Left cardiac atrium (tissue), 4 donors: ENCODE measurements at places on chromosomes 7 and 10.

DNA sequence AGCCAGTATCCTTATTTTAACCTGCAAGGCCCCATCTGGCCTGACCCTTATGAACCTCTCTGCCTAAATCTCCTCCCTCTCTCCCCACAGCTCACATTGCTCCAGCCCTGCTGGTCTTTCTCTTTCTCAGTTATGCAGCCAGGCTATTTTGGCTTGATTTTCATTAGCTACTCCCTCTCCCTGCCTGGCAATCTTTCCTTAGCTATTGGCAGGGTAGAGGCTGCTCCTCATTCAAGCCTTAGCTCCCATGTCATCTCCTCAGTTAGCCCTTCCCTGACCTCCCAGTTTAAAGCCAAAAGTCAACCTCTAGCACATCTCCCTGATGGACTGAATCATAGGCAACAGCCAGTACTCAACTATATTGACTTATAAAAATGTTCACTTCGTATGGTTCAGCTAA is 214.4 kb upstream of the CELF2 start:
- peak; percentile 40 for DNase-seq

GRCh38 chr7:36303202-36304098 is 86.2 kb upstream of the ANLN start:
- peak; percentile 90 for DNase-seq

DNA sequence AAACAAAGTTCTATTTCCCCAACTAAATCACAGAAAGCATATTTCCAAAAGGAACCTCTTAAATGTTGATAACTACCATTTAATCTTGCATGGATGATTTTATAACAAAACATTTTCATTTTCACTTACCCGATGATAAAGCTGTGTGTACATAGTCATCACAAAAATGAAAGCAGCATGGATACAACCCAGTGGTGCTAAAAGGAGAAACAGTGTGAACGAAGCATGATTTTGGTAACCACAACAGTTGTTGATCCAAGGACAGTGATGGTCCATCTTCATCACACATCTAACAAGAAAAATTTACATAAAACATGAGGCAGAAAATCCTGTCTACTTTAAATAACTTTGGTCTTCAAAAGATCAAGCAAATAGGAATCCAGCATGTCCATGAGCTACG is 4.7 kb downstream of the ZDHHC6 start:
- no peak for DNase-seq

GRCh38 chr7:141550386-141551093 is 670 bp upstream of the AGK start:
- DNase-seq: no peak

GRCh38 chr7:2655870-2656614 is 24.3 kb downstream of the TTYH3 start:
- no peak for DNase-seq

DNA sequence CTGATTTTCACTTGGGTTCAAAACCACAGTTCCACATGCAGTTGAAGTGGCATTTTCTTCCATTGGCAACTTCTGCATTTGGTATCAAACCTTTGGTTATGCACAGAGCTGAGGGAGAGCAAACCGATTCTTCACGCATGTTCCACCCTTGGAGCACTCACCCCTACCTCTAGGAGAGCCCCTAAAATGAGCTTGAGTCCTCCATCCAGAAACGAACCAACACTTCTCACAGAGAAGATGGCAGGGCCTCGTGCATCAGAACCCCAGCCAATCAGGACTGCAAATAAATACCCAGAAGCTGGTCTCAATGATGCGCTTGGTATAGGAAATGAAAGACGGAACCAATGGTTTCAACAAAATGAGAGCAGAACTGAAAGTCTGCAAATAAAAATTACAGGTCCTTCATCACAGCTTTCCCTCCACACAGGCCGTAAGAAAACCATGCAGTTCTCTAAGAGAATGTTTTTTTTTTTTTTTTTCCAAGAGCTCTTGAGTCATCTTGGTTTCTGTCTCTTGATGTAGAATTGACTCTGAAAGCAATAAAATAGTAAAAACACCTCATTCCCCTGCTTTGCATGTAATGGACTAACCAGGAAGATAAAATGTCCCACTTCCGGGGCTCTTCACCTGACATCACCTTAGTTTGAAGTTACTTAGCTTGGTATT is 23.9 kb downstream of the KLF6 start:
- no peak for DNase-seq

GRCh38 chr7:4235596-4235995 is 446.5 kb upstream of the FOXK1 start:
- no peak for DNase-seq

GRCh38 chr10:123427165-123427786 is 238.9 kb upstream of the GPR26 start:
- DNase-seq: no peak

DNA sequence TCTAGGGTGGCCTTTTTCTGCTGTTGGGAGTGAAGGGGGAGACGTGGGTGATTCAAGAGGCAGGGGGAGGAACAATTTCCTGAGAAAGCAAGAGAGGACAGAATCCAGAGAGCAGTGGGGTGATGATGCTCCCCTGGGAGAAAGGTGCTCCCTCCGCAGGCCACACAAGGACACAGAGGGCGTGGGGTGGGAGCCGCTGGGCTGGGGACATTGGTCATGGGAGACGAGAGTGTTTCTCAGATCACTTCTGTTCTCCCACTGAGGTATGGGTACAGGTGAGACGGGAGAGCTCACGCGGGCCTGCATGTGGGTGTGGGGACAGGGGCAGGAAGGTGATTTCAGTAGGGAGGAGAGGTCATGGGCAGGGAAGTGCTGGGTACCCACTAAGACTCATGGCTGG is 259.5 kb upstream of the CTBP2 start:
- no peak for DNase-seq

DNA sequence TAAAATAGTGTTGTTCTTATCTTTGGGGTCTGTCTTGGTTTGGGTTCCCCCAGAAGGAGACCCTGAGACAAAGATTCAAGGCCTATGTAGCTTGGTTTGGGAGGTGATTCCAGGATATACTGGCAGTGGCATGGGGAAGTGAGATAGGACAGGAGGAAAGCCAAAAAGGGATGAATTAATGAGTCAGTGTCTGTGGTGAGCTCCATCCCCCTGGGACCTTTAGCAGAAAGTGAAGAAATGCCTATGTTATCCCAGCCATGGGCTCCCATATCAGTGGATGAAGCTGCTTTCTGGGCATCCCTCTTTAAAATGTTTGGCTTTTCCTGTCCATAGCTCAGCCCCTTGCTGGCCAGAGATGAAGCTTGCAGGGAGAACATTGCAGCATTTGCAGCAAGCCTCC is 217.0 kb upstream of the CTBP2 start:
- DNase-seq: no peak

DNA sequence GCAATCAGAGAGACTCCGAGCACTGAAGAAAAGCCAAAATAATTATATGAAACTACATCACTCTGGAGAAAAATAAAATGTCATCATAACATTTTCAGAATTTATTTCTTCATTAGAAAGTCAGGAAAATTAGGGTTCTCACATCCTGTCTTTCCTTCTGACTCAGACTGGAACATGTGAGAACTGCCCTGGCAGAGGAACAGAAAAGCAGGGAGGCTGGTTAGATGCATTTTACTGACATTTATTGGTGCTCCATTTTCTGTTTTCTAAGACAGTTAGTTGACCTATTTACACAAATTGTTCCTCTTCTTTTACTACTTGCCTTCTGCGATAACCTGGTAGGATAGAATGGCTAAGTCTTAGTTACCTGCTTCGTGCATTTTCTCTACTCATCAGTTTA is 58.6 kb upstream of the ANK3 start:
- DNase-seq: no peak

- no peak for DNase-seq
Observed at GRCh38 chr7:95250571-95250970, 73.8 kb downstream of the PON1 start.
